ENCODE measurements at places on chromosomes 12 and 14. TPM values are rescaled to one million over a fixed set of nuclear protein-coding genes. Genes with fewer than 3 reads are reported as not detected.

PRR4 gene
- total RNA-seq = 4.4 TPM

CPM gene
- total RNA-seq = 60.2 TPM

MED6 gene
- 12.9 TPM for total RNA-seq

DNA sequence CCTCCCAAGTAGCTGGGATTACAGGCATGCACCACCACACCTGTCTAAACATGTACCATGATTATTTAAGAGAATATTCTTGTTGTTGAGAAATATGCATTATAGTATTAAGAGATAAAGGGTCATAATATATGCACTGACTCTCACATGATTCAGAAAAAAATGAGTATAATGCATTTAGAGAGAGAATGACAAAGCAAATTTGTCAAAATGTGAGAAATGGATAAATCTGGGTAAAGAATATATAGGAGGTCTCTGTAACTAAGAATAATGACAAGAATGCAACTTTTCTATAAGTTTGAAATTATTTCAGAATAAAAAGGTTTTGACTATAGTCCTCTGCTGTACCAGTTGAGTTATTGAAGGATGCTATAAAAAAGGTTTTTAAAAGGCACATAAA, 28.1 kb upstream of the ZNF740 start:
- no peaks in the 10 kb centered on the region for H3K4me1 ChIP-seq
- DNase-seq = no peak
- H3K27me3 ChIP-seq = no peaks in the 10 kb centered on the region
- no peak overlapping the region for H3K27ac ChIP-seq
- no peaks in the 10 kb centered on the region for H3K36me3 ChIP-seq

DNA sequence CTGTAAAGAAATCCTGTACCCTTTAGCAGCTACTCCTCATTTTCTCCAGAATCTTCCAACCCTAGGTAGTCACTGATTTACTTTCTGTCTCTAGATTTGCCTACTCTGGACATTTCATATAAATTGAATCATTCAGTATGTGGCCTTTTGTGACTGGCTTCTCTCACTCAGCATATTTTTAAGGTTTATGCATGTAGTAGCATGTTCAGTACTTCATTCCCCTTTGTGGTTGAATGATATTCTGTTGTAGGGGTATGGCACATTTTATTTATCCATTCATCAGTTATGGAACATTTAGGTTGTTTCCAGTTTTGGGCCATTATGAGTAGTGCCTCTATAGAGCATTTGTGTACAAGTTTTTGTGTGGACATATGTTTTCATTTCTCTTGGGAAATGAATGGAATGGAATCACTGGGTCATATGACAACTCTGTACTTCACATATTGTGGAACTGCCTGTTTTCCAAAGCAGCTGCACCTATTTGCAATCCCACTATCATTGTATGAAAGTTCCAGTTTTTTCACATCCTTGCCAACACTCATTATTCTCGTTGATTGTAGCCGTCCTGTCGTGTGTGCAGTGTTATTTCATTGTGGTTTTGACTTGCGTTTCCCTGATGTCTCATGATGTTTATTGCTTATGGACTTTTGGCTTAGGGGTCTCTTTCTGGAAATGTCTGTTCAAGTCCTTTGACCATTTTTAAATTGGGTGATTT, 57.2 kb downstream of the ATF7IP start:
- peaks cover 32% of the 10 kb centered on the region for H3K4me1 ChIP-seq
- H3K27me3 ChIP-seq = no peaks in the 10 kb centered on the region
- H3K36me3 ChIP-seq = no peaks in the 10 kb centered on the region
- no peak overlapping the region for H3K27ac ChIP-seq
- no peak for DNase-seq
- no peak overlapping the region for H3K4me3 ChIP-seq

TAS2R50 gene
- total RNA-seq = 1.3 TPM

DNA sequence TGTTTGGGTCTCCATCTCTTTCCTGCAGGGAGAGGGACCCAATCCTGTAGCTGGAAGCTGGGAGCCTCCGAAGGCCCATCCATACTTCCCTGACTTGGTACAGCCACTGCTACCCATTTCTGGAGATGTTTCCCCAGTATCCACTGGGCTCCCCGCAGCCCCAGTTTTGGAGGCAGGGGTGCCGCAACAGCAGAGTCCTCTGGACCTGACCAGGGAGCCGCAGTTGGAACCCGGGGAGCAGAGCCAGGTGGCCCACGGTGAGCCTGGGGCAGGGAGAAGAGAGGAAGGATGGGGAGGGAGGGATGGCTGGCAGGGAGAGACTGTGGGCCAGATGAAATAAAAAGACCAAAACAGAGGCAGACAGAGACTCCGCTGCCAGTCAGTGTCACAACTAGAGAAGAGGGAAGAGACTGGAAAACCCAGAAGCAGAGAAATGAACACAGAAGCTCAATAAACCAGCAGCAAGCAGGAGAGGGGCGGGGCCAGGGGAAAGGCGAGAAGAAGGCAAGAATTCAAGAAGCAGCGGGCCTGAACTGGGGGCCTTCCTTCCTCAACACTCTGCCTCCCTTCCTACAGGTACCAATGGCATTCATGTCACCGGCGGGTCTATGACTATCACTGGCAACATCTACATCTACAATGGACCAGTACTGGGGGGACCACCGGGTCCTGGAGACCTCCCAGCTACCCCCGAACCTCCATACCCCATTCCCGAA, 6.3 kb downstream of the LTBR start:
- DNase-seq = no peak
- no peak overlapping the region for H3K27ac ChIP-seq
- H3K4me3 ChIP-seq = no peak overlapping the region
- no peaks in the 10 kb centered on the region for H3K27me3 ChIP-seq

MAP3K9 gene
- 2.9 TPM for total RNA-seq

- H3K27me3 ChIP-seq = no peaks in the 10 kb centered on the region
- no peak overlapping the region for H3K4me3 ChIP-seq
- no peak overlapping the region for H3K27ac ChIP-seq
- H3K4me1 ChIP-seq = no peaks in the 10 kb centered on the region
- no peak for DNase-seq
These were observed 42.4 kb downstream of the OVCH1 start for GRCh38 chr12:29455087-29455486.

KERA gene
- total RNA-seq = not detected

- H3K27ac ChIP-seq = no peak overlapping the region
- H3K4me1 ChIP-seq = no peaks in the 10 kb centered on the region
- H3K4me3 ChIP-seq = no peak overlapping the region
- H3K27me3 ChIP-seq = no peaks in the 10 kb centered on the region
These were observed 61.6 kb upstream of the DNM1L start for GRCh38 chr12:32617534-32617933.
